ENCODE measurements at places on chromosomes 2 and 18.

- no peak for DNase-seq
Measured at GRCh38 chr2:216665242-216665641, 30.1 kb downstream of the IGFBP5 start.

DNA sequence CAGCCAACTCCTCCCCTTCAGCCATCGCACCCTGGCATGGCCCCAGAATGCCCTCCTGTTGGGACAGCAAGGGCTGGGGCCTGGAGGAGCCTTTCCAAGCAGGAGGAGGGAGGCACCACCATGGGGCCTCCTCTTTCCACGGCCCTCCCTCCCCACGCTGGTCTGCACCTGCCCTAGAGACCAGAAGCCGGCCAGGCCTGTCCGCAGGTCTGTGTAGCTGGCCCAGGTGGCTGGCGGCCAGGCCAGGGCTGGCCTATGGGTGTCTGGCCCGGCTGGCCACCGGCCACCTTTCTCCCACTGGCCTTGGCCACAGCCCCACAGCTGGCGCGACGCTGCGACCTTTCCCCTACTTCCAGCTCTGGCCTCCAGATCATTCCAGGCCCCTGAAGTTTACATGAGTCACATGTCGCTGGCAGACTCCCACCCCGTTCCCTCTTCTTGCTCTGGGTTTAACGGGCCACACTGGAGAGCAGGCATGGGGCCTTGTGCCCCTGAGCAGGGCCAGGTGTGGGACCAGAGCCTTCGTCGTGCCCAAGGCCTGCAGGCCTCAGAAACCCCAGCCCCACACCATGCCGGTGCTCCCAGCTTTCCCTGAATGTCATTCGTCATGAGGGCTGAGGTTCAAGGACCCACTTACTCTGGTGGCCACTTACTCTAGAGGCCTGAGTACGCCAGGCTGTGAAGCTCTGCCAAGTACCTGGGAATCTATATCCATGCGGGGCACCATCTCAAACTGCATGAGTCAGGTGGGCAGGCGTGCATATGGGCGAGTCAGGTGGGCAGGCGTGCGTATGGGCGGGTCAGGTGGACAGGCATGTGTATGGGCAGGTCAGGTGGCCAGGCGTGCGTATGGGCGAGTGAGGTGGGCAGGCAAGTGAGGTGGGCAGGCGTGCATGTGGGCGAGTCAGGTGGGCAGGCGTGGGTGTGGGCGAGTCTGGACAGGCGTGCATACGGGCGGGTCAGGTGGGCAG is 33.3 kb upstream of the KLF11 start:
- DNase-seq: no peak

- DNase-seq: no peak
Measured at GRCh38 chr18:58196881-58197872, 153.2 kb downstream of the NEDD4L start.

GRCh38 chr18:2857491-2858131 is 10.8 kb downstream of the EMILIN2 start:
- no peak for DNase-seq

- no peak for DNase-seq
Measured at GRCh38 chr2:3533836-3534235, 14.5 kb upstream of the ADI1 start.

- DNase-seq: peak; percentile 77
Measured at GRCh38 chr18:13376841-13377351, 158.3 kb downstream of the LDLRAD4 start.

- no peak for DNase-seq
Measured at GRCh38 chr18:8351161-8351560, 258.1 kb upstream of the RAB12 start.

- DNase-seq: no peak
Measured at GRCh38 chr2:109260886-109261700, 132.1 kb downstream of the SH3RF3 start.

- no peak for DNase-seq
Measured at GRCh38 chr2:16273111-16273510, 332.8 kb downstream of the MYCN start.

GRCh38 chr2:56239437-56239836 is 55.6 kb downstream of the CCDC85A start:
- no peak for DNase-seq

DNA sequence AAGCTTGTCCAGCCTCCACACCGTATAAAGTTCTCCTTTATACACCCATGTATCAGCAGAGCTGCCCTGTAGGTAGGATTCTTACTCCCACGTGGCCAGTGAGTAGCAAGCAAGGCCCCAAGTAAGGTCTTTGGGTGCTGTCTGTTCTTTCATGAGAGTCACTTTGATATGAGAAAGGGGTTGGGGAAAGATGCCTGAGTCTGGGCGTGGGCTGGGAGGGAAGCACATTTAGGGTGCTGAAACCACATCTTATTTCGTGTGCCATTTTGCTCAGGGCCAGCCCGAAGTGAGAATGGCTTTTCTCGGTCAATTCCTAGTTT is 436 bp upstream of the ITPRIPL1 start:
- peak; percentile 38 for DNase-seq

- no peak for DNase-seq
Measured at GRCh38 chr2:98543842-98544241, 64.5 kb downstream of the COA5 start.

- no peak for DNase-seq
Measured at GRCh38 chr2:77519888-77520506, 2.2 kb downstream of the LRRTM4 start.

DNA sequence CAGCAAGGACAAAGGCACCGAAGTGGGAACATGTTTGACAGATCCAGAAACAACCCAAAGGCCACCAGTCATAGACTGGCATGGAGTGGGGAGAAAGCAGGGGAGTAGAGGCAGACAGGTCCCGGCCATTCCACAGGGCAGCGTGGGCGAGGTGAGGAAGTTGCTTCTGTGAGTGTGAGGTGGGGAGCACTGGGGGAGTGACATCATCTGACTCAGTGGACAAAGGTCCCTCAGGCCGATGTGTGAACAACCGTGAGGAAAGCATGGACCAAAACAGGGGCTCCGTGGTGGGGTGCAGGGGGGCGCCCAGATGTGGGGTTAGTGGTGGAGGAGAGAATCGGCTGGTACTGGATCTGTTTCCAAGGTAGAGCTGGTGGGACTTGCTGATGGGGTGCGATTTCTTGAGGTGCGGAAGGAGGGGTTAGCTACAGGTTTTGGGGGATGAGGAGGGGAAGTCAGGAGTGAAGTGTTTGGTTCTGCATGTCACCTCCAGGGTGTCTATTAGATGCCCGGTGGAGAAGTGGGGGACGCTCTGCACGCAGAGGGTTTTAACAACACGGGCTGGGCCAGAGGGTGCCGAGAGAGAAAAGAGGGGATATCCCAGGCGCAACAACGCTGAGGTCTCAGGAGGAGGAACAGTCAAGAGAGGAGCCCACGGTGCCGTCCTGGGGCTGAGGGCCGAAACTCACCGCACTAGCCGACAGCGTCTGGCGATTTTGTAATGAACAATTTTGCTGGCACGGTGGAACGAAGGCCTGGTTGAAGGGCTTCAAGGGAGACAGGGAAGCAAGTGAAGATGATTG is 2.5 kb upstream of the SFT2D3 start:
- DNase-seq: no peak

- no peak for DNase-seq
Measured at GRCh38 chr2:46471697-46472096, 7.7 kb upstream of the TMEM247 start.

DNA sequence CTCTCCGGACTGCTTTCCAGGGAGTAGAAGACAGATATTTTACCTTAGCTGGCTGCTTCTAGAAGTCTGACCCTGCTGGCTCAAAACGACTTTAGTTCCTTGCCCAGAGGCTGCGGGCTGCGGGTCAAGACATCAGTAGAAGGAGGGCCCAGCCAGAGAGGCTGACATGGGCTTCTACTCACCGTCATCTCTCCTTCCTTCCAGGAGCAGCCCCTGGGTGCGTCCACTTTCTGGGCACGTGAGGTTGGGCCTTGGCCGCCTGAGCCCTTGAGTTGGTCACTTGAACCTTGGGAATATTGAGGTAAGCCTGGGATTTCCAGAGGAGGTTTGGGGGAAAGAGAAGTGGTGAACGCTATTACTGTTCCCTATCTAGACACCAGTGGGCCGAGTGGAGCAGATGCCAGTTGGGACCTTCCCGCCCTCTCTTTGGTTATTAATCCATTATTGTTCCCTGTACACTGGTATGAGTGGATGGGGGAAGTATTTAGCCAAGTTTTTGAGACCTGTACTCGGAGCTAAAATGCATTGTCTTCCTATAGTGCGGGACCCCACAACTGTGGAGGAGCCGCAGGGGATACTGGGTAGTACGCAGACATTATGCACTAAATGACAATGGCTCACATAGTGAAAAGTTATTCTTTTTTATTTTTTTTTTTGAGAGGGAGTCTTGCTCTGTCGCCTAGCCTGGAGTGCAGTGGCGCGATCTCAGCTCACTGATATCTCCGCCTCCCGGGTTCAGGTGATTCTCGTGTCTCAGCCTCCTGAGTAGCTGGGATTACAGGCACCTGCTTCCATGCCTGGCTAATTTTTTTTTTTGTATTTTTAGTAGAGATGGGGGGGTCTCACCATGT is 26.3 kb upstream of the CASP8 start:
- DNase-seq: no peak

DNA sequence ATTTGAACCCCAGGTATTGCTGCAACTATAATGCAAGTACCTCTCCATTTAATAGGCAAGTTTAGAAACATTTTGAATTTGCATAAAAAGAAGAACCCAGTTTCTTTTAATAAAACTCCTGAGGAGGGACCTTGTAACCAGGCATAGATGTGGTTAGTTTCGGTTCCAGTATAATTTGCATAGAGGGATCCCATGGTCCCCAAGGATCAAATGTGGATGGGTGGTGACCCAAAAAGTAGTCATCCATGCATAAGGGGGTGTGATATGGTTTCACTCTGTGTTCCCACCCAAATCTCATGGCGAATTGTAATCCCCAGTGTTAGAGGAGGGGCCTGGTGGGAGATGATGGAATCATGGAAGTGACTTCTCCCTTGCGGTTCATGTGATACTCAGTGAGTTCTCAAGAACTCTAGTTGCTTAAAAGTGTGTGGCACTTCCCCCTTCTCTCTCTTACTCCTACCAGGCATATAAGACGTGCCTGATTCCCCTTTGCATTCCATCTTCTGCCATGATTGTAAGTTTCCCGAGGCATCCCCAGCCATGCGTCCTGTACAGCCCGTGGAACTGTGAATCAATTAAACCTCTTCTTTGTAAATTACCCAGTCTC is 40.2 kb upstream of the SKA1 start:
- DNase-seq: no peak

- DNase-seq: no peak
Measured at GRCh38 chr2:216810399-216811160, 49.3 kb downstream of the TNP1 start.

DNA sequence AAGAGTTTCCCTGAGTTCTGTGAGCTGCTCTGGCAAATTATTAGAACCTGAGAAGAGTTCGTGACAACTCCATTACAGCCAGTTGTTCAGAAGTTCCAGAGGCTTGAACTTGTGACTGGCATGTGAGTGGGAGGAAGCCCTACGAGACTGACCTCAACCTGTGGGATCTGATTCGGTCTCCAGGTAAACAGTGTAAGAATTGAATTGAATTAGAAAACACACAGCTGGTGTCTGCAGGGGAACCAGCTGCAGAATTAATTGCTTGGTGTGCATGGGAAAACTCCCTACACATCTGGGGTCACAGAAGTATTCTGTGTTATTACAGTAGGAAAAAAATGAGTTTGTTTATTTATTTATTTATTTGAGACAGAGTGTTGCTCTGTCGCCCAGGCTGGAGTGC is 14.0 kb upstream of the ITSN2 start:
- no peak for DNase-seq

DNA sequence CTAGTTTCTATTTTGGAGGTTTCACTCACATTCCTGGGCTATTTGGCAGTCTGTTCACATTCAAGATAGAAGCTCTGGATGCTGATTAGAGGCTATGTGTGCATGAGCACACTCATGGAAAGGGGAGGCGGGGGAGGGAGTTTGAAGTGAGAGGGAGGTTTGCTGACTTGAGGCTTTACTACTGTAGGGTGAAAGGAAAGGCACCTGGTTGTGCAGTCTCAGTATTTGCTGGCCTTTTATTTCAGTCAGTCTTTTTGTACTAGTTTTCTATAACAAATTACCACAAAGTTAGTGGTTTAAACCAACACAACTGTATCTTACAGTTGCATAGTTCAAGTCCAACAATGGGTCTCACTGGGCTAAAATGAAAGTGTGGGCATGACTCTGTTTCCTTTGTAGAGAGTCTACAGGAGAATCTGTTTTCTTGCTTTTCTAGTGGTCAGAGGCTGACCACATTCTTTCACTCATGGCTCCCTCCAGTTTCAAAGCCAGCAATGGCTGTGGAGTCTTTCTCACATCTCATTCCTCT is 47.7 kb upstream of the NR4A2 start:
- no peak for DNase-seq

DNA sequence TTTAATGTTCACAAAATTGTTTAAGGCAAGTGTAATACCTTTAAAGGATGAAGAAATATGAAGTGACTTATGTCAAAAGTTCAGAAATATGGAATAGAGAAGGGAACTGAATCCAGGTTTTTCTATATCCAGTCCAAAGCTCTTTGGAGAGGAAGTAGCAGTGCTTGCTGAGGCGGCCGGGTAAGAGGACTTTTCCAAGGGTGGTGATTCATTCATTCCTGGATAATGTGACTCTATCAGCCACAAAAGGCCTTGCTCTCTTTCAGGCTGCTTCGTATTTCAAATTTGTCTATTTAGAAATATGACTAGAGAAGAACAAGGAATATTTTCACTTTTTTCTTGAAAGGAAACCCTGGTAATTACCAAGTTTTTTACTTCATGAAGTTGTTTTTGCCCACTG is 830.1 kb upstream of the ZEB2 start:
- no peak for DNase-seq

DNA sequence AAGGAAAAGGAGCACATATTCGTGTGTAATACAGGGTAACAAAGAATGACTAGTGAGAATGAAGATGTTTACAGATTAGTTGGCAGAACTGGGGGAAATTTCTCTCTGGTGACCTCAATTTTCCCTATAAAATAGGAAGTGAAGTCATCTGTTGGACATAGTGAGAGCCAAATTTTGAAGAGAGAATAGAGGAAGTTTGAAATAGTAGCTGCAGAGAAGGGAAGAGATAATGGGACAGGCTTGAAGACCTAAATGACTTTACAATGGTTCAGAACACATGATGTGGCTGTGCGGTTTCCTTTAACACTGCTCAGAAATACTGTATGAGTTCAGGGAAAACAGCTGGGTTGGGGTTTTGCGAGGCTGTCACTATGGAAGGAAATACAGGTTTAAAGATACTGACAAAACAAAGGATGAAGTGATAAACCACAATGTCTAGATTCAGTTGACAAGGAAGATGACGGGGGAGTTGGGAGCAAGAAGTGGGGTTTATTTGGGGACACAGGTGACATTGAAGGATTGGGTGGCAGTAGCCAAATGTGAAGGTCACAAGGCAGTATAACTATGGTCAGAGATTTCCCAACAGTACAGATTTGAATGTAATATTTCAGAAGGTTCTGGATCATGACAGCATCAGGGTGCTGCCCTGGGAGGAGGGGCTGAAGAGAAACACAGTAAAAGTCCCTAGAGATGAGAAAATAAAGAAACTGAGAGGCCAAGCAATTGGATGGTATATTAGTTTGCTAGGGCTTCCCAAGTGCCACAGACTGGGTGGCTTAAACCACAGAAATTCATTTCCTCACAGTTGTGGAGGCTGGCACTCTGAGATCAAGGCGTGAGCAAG is 82.6 kb upstream of the TANK start:
- peak; percentile 81 for DNase-seq

- no peak for DNase-seq
Measured at GRCh38 chr2:143600116-143600515, 470.9 kb downstream of the ARHGAP15 start.

All from CD4-positive, alpha-beta T cell treated with Interleukin-4 for 4 hours (primary cell).